ENCODE measurements at places on chromosomes 4 and X. TPM values are rescaled to one million over a fixed set of nuclear protein-coding genes. Genes with fewer than 3 reads are reported as not detected.

DNA sequence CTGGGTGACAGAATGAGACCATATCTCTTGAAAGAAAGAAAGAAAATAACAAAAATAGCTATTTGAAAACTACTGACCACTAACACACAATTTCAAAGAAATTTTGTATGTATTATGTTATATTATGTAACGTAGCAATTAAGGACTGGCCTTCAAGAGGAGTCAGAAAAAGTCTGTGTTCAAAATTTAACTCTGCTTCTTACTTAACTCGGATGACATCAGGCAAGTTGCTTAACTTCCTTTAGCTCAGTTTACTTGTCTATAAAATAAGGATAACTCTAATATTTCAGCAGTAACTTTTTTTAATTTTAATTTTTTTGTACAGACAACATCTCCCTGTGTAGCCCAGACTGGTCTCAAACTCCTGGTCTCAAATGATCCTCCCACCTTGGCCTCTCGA, 14.6 kb upstream of the PRSS12 start:
- no peaks in the 10 kb centered on the region for H3K4me1 ChIP-seq
- no peak for DNase-seq
- no peaks in the 10 kb centered on the region for H3K36me3 ChIP-seq
- peaks cover 7% of the 10 kb centered on the region for H3K27me3 ChIP-seq

DNA sequence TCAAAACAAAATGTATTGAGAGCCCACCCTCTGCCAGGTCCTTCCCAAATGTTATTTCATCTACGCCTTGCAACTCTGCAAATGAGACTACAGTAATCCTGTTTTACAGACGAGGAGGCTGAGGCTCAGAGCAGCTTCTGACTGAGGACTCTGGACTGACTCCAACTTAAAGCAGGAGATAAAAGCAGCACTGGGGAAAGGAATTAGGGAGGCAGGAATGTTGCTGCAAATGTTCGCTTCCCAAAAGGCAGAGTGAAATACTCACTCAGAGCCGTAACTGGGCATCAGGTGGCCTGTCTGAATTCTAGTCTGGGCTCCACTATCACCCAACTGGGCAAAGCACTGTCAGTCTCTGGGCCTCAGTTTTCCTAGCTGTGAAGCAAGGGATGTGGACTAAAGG, 94.7 kb upstream of the SRD5A3 start:
- H3K27ac ChIP-seq: no peak overlapping the region
- H3K36me3 ChIP-seq: no peaks in the 10 kb centered on the region
- DNase-seq: no peak
- no peak overlapping the region for H3K4me3 ChIP-seq
- H3K4me1 ChIP-seq: no peaks in the 10 kb centered on the region

- H3K36me3 ChIP-seq: no peaks in the 10 kb centered on the region
- H3K27me3 ChIP-seq: peaks cover 42% of the 10 kb centered on the region
- H3K4me3 ChIP-seq: no peak within 1 kb of the TSS
- H3K27ac ChIP-seq: no peak within 1 kb of the TSS
These were observed at the start of gene KDR for GRCh38 chr4:55125087-55125721. Gene KDR (minus strand): TSS chr4:55125595. CDS start chr4:55125293, 302 bp downstream.

GRCh38 chr4:87758270-87758669, 41.1 kb upstream of the IBSP start:
- H3K27ac ChIP-seq: no peak overlapping the region
- no peaks in the 10 kb centered on the region for H3K36me3 ChIP-seq
- H3K4me3 ChIP-seq: no peak overlapping the region
- no peaks in the 10 kb centered on the region for H3K4me1 ChIP-seq

DNA sequence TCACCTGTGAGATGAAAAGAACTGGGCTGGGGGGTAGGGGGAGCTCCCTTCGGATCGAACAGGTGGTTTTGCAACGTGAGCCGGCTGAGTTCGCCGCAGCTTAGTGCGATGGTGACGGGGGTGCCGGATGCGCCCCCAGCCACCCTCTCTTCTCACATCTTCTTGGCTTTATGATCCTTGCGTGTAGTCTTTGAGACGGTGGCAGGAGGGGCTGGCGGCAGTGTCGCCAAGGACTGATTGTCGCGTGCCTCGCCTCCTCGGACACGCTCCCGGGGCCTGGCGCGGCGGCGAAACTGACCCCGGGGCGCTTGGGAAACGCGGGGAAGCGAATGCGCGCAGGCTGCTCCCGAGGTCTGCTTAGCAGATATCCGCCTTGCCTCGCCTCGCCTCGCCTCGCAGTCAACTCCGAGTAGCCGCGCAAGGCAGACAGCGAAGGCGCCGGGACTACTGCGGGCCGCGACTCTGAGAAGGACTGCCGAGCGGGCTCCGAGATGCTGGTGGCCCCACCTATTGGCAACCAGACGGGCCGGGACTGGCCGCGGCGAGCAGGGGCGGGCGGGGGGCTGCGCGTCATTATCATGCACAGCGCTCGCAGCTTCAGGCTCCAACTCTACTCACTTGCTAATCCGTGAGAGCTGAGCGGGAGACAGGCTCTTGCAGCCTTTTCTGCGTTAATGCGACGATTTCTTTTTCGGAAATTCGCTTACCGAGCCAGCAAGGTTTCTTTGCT, 1.5 kb downstream of the GRID2 start:
- H3K4me1 ChIP-seq: peaks cover 1% of the 10 kb centered on the region
- no peaks in the 10 kb centered on the region for H3K36me3 ChIP-seq
- no peak overlapping the region for H3K4me3 ChIP-seq

DNA sequence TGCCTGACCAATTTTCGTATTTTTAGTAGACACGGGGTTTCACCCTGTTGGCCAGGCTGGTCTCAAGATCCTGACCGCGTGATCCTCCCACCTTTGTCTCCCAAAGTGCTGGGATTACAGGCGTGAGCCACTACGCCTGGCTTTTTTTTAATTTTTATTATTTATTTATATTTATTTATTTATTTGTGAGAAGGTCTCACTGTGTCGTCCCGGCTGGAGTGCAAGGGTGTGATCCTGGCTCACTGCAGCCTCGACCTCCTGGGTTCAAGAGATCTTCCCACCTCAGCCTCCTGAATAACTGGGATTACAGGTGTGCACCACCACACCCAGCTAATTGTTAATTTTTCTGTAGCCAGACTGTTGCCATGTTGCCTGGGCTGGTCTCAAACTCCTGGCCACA, 141.1 kb downstream of the CRLF2 start:
- no peak overlapping the region for H3K27ac ChIP-seq
- H3K4me3 ChIP-seq: no peak overlapping the region
- DNase-seq: no peak
- H3K27me3 ChIP-seq: no peaks in the 10 kb centered on the region
- H3K36me3 ChIP-seq: no peaks in the 10 kb centered on the region
- no peaks in the 10 kb centered on the region for H3K4me1 ChIP-seq

DNA sequence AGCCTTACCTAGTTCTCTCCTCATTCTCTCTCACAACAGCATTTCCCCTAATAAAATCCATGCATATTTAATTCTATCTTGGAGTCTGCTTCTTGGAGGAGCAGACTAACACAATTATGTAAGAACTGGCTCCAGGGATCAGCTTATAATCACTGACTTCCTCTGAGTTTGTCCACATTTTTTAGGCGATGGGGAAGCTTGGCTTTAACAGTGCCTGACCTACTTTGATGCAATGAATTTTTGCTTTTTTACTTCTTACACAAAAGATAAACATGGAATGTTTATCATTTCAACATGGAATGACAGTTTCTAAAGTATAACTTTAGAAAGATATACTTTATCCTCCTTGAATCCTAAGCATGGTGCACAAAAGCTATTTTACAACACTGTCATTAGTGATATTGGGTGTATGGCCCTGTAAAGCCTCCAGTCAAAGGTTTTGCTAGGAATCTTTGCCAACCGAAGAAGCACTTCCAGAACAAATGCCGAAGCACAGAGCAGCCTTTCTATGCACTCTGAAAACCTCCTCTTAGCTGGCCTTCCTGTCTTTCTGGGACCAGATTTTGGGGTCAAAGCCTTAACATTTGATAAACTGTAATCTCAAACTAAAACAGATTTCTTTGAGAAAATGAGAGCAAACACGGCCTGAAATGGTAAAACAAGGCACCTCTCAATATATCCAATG, 736 bp downstream of the BDH2 start:
- H3K27me3 ChIP-seq: no peaks in the 10 kb centered on the region
- peak overlapping the region; percentile 76 for H3K27ac ChIP-seq
- no peak for DNase-seq
- H3K4me3 ChIP-seq: peak overlapping the region; percentile 76
- no peaks in the 10 kb centered on the region for H3K36me3 ChIP-seq

DNA sequence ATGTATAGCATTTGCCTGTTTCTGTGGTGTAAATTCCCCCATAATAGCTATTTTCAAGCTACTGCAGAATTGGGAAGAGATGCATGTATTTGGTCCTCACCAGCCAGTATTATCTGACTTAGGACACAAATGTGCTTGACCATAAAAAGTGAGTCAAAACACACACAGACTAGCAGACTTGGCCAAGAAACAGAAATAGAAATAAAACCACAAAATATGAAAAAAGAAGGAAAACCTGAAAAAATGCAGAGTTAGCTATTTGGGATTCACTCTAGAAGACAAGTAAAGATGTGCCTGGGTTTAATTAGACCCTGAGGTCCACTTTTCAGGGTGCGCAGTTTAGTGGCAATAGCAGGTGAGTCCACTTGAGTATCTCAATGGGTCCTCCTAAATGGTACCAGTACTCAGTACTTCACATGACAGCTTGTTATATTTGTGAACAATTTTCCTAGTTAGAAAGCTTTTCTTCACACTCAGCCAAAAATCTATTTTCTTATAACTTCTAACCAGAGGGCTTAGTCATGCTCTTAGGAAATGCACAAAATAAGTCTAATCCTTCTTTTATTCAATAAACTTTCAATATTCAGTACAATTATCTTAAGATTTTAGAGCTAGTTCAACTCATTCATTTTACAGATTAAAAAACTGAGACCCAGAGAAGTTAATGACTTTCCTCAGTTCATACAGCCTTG, 108.7 kb upstream of the JADE1 start:
- peaks cover 4% of the 10 kb centered on the region for H3K27me3 ChIP-seq
- no peak for DNase-seq
- H3K4me3 ChIP-seq: no peak overlapping the region
- H3K4me1 ChIP-seq: no peaks in the 10 kb centered on the region
- H3K36me3 ChIP-seq: no peaks in the 10 kb centered on the region
- no peak overlapping the region for H3K27ac ChIP-seq

F9 gene
- total RNA-seq: not detected

GSX2 gene
- not detected for total RNA-seq

HADH gene
- total RNA-seq: 38.0 TPM

PGM2 gene
- 37.4 TPM for total RNA-seq

PUDP gene
- total RNA-seq: 16.3 TPM

NCAPG gene
- 82.3 TPM for total RNA-seq

Data from activated CD4-positive, alpha-beta memory T cell treated with anti-CD3 and anti-CD28 coated beads, Interleukin-2, amount 10 ng/mL, durations not matched to agents 7 days and 5 days (primary cell).